ENCODE measurements at places on chromosomes 3 and 15.

GRCh38 chr15:24075420-24076089, 388.4 kb upstream of the NDN start:
- no peak for DNase-seq

- no peak for DNase-seq
Observed at GRCh38 chr3:197811343-197811742, 20.3 kb downstream of the LRCH3 start.

- no peak for DNase-seq
Observed at GRCh38 chr15:63553388-63553791, 43.8 kb upstream of the FBXL22 start.

- DNase-seq: no peak
Observed at GRCh38 chr3:121818578-121818977, 16.3 kb downstream of the IQCB1 start.

- DNase-seq: no peak
Observed at GRCh38 chr3:94360987-94361386, 298.1 kb downstream of the NSUN3 start.

DNA sequence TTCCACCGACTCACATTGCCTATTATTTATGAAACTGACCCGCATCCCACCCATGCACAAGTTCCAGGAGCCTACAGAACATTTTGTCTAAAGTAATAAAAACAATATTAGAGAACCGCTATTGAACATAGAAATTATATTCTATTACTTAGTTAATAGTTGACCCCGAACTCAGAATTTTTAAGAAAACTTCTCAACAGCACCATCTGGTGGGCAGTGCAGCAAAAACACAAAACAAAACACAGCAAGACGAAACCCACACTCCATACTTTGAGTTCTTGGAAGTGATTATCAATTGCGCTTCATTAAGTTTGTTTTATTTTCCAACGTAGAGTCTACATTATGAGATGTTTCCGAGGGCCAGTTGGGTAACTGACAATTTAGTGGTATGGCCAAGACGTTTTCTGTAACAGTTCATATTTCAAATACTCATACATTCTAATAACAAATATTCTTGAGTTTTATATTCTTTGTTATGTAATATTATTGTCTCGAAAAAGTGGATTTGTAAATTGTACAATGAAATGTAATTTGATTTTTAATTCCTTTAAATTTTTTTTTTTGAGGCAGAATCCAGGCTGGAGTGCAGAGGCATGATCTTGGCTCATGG, 24.0 kb upstream of the C3orf70 start:
- no peak for DNase-seq

DNA sequence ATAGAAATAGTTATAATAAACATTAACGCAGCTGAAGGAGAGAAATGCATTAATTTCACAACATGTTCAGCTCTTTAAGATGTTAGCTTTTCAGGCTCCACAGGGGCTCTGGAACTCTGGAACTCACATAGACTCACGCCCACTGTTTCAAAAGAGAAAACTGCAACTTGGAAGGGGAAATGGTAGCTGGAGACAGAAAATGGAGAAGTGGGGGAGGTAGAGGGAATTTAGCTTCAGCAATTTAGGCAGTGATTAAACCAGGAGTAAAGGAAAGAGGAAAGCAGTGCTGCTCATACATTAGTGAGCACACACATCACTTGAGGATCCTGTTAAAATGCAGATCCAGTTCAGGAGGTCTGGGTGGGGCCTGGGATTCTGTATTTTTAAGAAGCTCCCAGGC, 274.8 kb upstream of the TRIM42 start:
- no peak for DNase-seq

- no peak for DNase-seq
Observed at GRCh38 chr15:72758182-72758581, 25.4 kb downstream of the ADPGK start.

DNA sequence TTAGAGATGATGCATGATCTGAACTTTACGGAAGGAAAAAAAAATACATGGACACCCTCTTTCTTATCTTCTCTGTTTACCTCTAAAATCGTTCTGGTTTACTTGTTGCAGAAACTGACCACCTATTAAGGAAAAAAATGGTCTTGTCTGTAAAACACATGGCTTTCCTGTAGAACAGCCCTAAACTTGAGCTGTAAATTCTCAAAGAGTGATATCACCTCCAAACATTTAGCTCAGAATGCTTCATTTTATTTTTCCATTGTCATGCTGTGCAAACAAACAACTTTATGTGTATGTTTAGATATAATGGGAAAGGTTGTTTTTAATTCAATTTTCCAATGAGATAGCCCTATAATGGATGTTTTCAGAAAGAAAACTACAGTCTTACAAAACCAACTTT, 237.4 kb upstream of the NR2F2 start:
- no peak for DNase-seq

GRCh38 chr3:135271177-135272025, 476.3 kb downstream of the EPHB1 start:
- no peak for DNase-seq

GRCh38 chr15:58331913-58332675, 99.7 kb upstream of the LIPC start:
- peak; percentile 85 for DNase-seq

DNA sequence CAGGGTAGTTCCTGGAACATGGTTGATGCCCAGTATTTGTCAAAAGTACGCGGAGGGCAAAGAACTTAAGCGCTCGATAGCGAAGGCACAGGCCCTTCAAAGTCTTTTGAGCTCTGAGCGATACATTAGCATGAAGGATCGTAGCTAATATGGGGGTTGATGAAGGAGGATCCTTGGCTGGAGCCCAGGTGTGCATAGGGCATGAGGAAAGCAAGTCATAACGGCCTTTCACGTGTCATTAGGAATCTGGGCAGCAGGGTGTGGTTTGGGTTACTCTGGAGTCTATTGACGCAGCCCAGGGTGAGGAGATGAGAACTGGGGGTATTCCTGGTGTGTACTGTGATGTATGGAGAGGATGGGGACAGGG, 31.7 kb downstream of the SPINK8 start:
- DNase-seq: no peak

DNA sequence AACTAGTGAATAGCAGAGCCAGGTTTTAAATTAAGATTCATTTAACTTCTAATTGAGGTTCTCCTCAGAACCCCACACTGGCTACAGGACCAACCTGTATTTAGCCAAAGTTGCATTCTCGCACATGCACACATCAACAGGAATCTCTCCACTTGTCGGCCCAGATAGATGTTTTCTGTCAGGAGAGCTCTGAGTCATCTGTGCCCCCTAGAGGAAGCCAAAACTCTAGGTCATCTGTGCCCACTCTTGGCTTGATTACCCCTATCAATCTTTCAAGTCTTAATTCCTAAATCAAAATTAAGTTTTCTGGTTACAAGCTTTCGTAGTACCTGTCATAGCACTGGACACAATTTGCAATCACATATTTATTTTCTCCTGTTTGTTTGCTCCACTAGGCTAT, 104.9 kb upstream of the EOMES start:
- no peak for DNase-seq

- peak; percentile 4 for DNase-seq
Observed at GRCh38 chr15:29925227-29926082, 103.2 kb upstream of the TJP1 start.

DNA sequence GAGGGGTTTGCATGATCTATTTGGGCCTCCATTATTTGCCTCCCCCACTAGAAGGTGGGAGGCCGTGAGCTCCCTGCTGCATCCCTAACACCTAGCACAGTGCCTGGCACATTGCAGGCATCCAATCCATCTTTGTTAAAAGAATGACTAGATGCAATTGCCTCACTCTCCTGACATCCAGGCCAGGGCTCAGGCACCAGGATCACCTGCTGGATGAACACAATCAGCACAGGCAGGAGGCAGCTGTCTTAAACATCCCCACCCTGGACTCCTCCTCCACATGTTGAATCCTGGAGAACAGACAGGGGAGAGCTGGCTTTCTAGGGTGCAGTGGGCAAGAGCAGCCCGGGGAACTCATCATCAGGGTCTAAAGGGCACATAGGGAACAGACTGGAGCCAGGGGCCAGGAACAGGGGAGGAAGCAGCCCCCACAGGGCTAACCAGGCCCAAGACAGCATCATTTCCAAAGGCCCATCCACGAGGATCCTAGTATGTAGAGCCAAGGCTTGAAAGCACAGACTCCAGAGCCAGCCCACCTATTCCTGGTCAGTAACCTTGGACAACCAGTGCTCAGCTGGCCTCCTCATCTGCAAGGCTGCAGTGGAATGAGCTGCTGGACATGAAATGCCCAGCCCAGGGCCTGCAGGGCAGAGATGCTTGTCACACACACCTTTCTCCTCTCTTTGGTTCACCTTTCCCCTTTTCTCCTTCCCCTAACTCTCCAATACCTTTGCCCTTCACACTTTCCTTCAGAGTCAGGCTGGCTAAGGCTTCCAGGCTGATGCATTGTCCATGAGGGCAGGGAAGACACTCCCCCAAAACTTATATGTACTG, 254.4 kb upstream of the TLE3 start:
- DNase-seq: no peak

DNA sequence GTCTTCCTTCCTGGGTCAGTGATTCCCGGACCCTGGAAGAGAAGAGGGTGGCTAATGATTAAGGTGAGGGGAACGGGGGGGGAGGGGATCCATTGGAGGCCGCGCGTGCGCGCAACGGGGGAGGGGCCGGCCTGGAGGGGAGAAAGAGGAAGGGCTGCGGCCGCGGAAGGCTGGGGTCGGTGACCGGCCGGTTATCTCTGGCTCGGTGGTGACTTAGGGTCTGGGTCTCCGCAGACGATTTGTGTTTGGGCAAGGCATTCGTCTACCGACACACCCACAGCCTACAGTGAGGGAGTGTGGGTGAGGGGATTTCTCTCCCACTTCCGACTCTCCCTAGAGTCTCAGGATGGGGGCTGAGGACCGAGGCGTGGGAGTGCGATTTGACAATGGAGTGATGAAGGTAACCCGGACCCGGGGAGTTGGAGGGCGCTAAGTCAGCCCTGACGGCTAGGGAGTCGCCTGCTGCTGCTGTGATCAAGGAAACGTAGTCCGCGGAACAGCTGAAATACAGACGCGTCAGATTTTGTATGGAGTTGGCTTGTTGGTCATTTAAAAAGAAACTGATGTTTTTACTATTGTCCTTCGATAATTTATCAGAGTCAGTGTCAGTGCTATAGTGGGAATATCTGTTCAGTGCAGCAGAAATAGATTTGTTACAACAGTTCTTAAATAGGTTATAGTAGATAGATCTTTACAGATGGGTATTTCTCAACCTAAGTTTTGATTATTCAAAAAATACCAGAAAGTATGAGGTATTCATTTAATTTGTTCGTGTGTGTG, 733 bp downstream of the RNF111 start:
- DNase-seq: peak; percentile 43

GRCh38 chr3:195119461-195120266, 151.3 kb downstream of the XXYLT1 start:
- no peak for DNase-seq

- no peak for DNase-seq
Observed at GRCh38 chr3:173921732-173922131, 524.2 kb downstream of the NLGN1 start.

DNA sequence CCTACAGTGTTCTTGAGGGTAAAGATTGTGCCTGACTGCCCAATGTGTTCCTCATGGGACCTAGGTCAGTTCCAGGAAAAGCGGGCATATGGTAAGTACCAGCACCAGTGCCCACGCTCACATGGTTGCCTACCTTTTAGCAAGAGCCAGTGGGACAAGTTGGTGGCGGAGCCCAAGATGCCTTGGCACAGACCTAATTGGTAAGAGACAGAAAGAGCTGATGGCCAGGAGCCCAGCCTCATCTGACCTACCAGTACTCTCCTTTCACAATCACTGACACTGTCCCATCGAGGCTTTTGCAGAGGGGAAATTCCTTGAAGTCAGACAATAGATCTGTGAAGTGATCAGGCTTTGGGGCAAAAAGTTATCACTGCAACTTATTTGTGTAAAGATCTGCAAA, 98.4 kb upstream of the BCL6 start:
- no peak for DNase-seq

GRCh38 chr3:24288496-24289236, 206.0 kb downstream of the THRB start:
- no peak for DNase-seq

- no peak for DNase-seq
Observed at GRCh38 chr3:186060222-186060621, 48.7 kb downstream of the ETV5 start.

Measured in stimulated activated CD8-positive, alpha-beta memory T cell treated with anti-CD3 and anti-CD28 coated beads, Interleukin-7, amount 100 ng/mL, for 24 hours (primary cell).